ENCODE measurements at places on chromosomes 7 and 10. TPM values are rescaled to one million over a fixed set of nuclear protein-coding genes. Genes with fewer than 3 reads are reported as not detected.

GRCh38 chr7:8386926-8387550, 46.4 kb upstream of the NXPH1 start:
- DNase-seq: no peak

DNA sequence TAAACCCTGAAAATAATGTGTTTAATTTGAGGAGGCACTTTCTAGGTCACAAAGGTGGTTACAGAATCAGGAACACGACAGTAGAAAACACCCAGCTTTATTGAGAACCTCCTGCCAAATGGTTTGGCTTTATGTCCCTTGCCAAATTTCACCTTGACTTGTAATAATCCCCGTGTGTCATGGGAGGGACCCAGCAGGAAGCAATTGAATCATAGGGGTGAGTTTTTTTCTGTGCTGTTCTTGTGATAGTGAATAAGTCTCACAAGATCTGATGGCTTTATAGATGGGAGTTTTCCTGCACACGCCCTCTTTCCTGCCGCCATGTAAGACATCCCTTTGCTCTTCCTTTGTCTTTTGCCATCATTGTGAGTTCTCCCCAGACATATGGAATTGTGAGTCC, 193.8 kb upstream of the KLF6 start:
- DNase-seq: no peak

DNA sequence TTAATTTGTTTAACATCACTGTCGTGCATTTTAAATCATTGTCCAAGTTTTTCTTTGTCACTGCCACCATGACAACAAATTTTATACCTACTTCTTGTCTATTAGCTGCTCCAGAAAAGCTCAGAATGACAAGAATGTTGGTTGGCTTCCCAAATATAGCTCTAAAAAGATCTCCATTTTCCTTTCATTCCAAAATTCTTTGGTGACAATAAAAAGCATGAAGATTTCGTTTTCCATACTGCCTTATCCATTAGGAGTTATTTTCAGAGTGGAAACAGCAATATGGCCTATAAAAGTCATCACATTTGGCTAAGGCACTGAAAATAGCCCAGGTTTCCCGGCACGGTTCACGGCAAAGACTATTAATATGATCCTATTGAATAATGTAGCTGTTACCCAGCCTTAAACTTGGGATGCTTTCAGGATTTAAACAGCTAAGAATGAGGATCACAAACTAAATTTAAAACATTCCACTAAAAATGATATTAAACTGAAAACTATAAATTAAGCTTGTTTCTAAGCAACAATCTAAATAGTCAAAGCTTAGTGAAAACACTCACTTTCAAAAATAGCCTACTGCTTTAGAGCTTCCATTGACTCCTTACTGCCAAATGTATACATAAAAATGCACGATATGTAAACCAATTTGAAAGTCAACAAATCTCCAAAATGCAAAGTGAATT, 2.7 kb downstream of the CTTNBP2 start:
- no peak for DNase-seq

DNA sequence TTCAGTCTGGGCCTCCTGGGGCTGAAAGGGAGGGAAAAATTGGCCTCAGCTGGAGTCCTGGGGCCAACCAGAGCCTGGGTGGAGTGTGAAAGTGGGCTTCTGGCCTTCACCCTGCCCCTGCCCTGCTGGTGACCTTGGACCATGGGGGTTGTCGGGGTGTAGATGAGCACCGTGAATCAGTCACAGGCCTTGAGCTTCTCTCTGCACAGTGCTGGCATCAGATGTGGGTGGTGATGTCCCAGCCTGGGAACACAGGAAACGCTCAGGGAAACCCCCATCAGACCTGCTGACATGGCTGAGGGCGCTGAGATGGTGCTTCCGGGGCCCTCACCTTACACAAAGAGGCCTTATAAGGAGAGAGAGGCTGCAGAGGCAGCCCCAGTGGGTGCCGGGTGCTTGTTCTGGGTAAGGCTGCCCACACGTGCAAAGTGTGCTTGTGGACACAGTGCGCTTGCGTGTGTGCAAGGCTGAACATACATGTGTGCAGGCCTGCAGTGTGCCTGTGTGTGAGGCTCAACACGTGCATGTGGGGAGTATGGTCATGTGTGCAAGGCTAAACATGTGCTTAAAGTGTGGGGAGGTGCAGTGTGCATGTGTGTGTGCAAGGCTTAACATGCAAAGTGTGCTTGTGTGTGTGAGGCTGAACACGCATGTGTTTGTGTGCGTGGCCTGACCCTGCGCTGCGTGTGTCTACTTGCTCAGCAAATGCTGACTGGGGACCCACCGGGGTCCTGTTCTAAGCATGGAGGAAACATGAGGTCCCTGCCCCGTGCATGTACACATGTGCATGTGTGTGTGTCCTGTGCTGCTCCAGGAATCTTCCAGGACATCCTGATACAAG, 6.5 kb downstream of the ARPC1B start:
- no peak for DNase-seq

- peak; percentile 43 for DNase-seq
Measured at GRCh38 chr7:118590107-118590506, 365.6 kb downstream of the ANKRD7 start.

DNA sequence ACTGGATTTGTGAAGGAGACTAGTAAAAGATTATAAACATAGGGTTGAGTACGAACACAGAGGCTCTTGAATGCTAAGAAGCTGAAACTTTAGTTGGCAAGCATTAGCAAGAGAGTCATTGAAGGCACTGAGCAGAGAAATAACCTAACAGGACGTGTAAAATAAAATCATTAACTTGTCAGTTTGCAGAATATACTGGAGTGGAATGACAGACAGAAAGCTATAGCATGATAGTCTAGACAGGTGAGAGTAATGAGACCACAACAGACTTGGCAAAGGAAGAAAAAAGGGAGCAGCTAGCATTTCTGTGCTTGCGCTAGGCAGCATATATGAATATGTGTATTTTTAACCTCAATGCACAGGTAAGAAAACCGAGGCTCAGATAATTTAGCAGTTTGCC, 30.8 kb downstream of the MINDY3 start:
- no peak for DNase-seq

DNA sequence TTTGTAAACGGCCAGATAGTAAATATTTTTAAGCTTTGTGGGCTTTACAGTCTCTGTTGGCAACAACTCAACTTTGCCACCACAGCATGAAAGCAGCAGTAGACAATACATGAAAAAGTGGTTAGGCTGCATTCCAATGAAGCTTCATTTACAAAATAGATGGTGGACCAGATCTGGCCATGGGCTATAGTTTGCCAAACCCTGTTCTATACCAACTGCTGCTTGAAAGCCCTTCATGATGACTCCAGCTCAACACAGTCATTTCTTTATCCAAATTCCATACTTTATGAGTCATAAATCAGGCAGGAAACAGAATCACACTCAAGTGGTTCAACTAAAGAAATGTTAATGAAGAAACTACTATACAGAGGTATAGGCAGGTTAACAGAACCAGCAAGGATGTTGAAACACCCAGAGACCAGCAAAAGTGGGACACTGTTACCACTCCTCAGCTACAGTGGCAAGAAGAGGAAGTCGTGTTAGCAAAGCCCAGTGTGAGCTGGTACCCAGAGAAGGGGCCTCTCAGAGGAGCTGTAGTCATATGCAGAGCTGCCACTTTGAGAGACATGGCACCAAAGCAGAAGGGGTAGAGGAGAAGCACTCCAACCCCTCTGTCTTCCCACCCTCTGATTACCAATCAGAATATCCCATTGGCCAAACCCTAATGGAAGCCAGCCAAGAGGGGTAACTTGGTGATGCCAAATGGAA, 72.5 kb downstream of the PRLHR start:
- DNase-seq: no peak

GRCh38 chr7:25187932-25188331, 40.4 kb downstream of the NPVF start:
- DNase-seq: no peak

- DNase-seq: no peak
Measured at GRCh38 chr10:57262892-57263291, 901.8 kb upstream of the ZWINT start.

GRCh38 chr7:3188946-3189345, 112.1 kb upstream of the SDK1 start:
- DNase-seq: no peak

DNA sequence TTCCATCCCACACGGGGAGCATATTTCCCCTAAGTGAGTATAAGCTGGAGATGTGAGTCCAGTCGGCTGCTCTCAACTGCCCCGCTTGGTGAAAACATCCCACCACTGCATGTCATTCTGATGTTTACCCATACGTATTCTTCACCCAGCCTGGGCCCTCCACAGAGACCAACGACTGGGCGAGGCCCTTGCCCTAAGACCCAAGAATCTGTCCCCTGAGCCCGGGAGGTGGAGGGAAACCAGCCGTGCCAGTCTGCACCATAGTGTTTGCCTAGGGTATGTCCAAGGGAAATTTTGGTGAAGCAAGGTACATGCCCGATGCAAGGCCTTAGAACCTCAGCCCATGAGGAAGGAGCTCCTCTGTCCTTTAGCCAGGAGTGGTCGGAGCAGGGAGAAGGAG, 67.9 kb downstream of the RGS10 start:
- no peak for DNase-seq

- DNase-seq: peak; percentile 32
Measured at GRCh38 chr7:140519007-140519399, 39.7 kb upstream of the MKRN1 start.

DNA sequence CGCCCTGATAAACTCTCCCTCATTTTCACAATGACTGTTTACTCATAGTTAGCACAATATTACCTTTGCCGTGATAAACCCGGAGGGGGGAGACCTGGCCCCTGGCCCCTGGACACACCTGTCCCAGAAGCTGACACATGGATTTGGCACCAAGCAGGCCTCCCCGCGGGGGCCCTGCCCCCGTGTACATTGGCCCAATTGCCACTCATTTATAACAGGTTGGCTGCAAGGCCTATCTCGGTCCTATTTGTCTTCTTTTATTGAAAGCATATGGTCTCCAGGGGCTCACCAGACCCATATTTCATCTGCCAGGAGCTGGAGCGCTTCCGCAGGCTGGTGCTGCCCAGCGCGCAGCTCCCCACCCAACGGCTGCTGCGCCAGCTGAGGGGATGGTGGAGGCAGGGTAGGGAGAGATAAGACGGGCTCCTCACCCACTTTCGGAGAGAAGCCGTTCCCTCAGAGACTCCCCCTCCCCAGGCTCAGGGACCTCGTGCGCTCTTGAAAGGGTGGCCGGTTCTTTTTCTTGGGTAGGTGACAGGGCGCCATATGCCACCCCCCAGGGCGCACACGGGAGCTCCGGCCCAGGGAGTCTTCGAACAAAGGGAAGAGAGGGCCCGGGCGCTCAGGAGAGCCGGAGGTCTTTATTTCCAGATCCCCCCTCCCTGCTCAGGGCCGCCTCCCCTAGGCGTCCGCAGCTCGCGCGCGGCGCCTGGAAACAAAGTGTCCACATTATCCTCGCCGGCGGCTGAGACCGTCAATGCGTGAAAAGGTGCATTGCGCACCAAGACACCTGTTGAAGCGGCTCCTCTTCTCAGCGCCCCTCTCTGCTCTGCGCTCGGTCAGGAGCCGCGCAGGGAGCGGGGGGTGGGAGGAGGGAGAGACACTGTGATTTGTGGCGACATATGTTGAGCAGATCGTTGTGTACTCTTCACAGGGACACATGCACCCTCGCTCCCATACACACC, 4.3 kb upstream of the NEUROG3 start:
- peak; percentile 58 for DNase-seq

The TAS2R41 gene
- not detected for total RNA-seq

The NUDT13 gene
- 1.6 TPM for total RNA-seq

The LHFPL3 gene
- not detected for total RNA-seq

The GSTO2 gene
- total RNA-seq: 12.0 TPM

The CEP55 gene
- 17.8 TPM for total RNA-seq

The OPALIN gene
- total RNA-seq: not detected

The TNS3 gene
- 9.5 TPM for total RNA-seq

The ABCA13 gene
- 0.11 TPM for total RNA-seq

The SKIDA1 gene
- 5.9 TPM for total RNA-seq

Measured in H9 (cell line).